ENCODE measurements at places on chromosomes 13 and 19.

GRCh38 chr13:32660227-32660626 is 74.0 kb downstream of the PDS5B start:
- no peaks in the 10 kb centered on the region for H3K27me3 ChIP-seq
- H3K4me1 ChIP-seq = no peaks in the 10 kb centered on the region
- DNase-seq = no peak
- H3K36me3 ChIP-seq = peaks cover 7% of the 10 kb centered on the region

- H3K36me3 ChIP-seq = no peaks in the 10 kb centered on the region
- no peaks in the 10 kb centered on the region for H3K4me1 ChIP-seq
- no peak overlapping the region for H3K27ac ChIP-seq
- DNase-seq = no peak
- no peaks in the 10 kb centered on the region for H3K27me3 ChIP-seq
- no peak overlapping the region for H3K4me3 ChIP-seq
These were observed 195.7 kb downstream of the SPRY2 start for GRCh38 chr13:80145171-80145690.

- no peaks in the 10 kb centered on the region for H3K4me1 ChIP-seq
- DNase-seq = no peak
- no peaks in the 10 kb centered on the region for H3K27me3 ChIP-seq
- H3K4me3 ChIP-seq = no peak overlapping the region
These were observed 34.9 kb downstream of the ZNF726 start for GRCh38 chr19:23949611-23950010.

DNA sequence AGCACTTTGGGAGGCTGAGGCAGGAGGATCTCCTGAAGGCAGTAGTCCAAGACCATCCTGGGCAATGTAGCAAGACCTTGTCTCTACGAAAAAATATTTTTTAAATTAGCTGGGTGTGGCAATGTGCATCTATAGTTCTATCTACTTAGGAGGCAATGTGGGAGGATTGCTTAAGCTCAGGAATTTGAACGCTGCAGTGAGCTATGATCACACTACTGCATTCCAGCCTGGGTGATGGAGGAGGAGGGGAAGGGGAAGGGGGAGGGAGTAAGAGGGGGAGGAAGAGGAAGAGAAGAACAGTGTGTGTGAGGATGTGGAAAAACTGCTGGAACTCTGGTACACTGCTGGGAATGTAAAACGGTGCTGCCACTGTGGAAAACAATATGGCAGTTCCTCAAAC is 9.2 kb upstream of the CLIP3 start:
- H3K4me3 ChIP-seq = no peak overlapping the region
- no peak overlapping the region for H3K27ac ChIP-seq
- no peaks in the 10 kb centered on the region for H3K27me3 ChIP-seq
- DNase-seq = no peak
- H3K36me3 ChIP-seq = no peaks in the 10 kb centered on the region

DNA sequence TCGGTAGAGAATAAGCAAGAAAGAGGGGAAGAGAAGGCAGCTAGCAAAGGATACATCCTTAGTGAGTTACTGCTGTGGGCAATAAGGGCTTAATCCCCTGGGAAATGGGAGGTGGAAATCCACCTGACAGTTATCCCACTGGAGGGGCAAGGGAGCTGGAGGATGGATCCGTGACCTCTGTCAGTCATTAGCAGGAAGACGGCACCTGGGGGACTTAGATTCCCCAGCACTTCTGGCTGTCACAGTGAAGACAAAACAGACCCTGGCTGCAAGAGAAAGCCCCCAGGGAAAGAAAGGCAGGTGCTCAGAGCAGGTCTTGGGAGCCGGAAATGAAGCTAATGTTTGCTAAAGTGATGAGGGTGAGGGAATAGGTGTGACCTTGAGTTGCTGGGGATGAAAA is 70.4 kb upstream of the MRI1 start:
- no peak overlapping the region for H3K4me3 ChIP-seq
- no peaks in the 10 kb centered on the region for H3K36me3 ChIP-seq
- H3K4me1 ChIP-seq = no peaks in the 10 kb centered on the region
- no peak for DNase-seq
- H3K27me3 ChIP-seq = peaks cover 32% of the 10 kb centered on the region
- H3K27ac ChIP-seq = no peak overlapping the region

- H3K27ac ChIP-seq = no peak overlapping the region
- no peaks in the 10 kb centered on the region for H3K36me3 ChIP-seq
- H3K27me3 ChIP-seq = no peaks in the 10 kb centered on the region
- no peaks in the 10 kb centered on the region for H3K4me1 ChIP-seq
These were observed 1227.5 kb upstream of the MIR17HG start for GRCh38 chr13:90120026-90120425.

- DNase-seq = no peak
- H3K36me3 ChIP-seq = no peaks in the 10 kb centered on the region
- no peak overlapping the region for H3K4me3 ChIP-seq
- no peaks in the 10 kb centered on the region for H3K4me1 ChIP-seq
- H3K27me3 ChIP-seq = no peaks in the 10 kb centered on the region
- H3K27ac ChIP-seq = no peak overlapping the region
These were observed 2.5 kb downstream of the TEX29 start for GRCh38 chr13:111322916-111323331.
